ENCODE measurements at places on chromosomes 4 and X.

GRCh38 chr4:103091601-103092223 is 7.9 kb downstream of the BDH2 start:
- DNase-seq = no peak

DNA sequence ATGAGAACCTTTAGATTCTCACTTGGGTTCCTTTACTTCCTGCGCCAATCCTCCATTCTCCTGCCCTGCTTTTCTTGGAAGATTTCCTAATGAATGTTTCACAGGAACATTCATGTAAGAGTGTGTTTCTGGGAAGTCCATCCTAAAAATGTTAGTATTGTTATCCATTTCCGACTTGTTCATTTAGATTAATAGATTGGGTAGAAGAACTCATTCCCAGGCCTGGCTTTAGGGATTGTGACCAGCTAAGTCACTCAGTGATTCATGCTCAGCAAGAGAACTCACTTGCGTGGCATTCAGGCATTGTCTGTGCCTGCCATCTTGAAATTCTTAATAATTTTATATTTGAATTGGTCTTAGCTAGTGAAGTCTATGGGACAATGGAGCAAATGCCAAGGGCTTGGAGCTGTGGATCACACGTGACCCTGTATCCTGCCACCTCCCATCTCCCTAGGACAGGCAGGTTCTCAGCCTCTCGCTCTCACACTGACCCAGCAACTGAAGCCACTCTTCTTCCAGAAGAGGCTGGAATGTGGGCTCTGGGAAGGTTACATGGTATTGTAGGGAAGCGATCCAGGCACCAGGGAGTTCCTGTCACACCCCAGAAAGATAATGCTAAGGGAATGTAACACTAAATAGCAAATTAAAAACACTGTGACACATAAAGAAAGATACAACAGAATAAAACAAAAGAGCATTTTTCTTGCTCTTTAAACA is 562.1 kb downstream of the TMA16 start:
- no peak for DNase-seq

DNA sequence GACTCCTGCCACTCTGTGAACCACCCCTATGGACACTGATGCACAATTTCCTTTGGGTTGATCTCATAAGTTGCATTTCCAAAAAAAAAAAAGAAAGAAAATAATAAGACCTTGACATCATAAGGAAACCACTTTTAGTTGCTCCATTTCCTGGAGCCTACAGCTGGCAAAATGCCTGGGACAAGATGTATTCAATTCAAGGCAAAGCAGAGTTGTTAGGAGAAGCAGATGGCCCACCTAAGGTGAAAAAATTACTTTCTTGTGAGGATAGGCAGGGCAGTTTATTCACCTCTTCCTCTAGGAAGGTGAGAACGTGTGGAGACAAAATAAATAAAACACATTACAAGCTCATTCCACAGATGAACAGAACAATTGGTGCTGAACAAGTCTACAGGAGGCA is 14.1 kb upstream of the SCRG1 start:
- DNase-seq = no peak

DNA sequence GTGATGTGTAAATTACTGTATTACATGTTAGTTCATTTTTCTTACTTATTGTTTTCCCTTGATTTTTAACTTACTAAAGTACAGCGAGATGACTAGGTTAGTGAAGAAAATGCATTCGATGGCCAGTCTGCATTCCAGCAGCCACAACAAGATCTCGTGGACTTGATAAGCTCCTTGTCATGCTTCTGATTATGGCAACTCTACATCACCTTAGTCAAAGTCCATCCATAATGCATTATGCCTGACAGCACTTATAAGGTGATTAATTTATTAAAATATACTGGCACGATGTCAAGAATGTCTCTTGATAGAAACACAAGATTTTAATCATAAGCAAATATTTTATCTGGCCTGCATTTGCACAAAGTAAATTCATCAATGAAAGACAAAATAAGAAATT is 109.9 kb upstream of the NAP1L5 start:
- DNase-seq = no peak

GRCh38 chrX:65811558-65812228 is 144.2 kb downstream of the MSN start:
- DNase-seq = no peak

GRCh38 chrX:135345107-135345589 is 35.9 kb downstream of the ETDC start:
- DNase-seq = no peak

DNA sequence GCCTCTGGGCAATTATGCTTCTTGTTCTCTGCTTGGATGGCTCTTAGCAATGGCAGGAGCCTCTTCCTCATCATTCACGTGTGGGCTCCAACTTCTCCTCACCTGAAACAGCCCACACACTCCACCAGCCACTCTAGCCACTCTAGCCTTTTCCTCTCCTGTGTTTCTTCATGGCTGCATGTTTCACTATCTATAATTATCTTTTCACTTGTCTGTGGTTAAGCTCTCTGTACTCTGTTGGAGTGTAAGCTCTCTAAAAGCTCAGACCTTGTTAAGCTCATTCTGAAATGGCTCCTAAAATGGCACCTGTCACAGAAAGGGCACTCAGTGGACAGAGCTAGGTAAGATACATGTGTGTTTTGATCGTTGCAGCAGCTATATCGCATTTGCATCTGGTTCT is 80.0 kb downstream of the SH3KBP1 start:
- no peak for DNase-seq

DNA sequence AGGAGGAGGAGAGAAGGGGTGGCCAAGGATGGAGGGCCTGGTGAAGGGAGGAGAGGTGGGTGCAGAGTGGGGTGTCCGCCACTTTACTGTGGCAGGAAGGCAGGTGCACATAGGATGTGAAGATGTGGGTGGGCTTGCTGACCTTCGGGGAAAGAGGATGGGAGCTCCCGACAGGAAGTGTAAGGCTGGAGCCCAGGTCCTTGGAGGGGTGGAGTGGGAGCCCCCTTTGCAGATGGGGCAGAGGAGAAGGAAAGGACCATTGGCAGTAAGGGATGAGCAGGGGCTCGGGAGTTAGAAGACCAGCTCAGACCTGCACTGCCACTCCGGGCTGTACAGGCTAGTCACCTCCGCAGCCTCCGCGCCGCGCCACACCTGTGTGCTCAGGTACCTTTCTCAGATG is 89.5 kb downstream of the EVC start:
- no peak for DNase-seq

GRCh38 chrX:117327373-117327772 is 789.2 kb downstream of the KLHL13 start:
- no peak for DNase-seq

GRCh38 chrX:70257423-70258288 is 2.3 kb downstream of the P2RY4 start:
- DNase-seq = no peak

GRCh38 chr4:83251447-83251830 is 33.2 kb downstream of the COQ2 start:
- DNase-seq = no peak

GRCh38 chr4:76626686-76627465 is 191.8 kb downstream of the SHROOM3 start:
- DNase-seq = no peak

DNA sequence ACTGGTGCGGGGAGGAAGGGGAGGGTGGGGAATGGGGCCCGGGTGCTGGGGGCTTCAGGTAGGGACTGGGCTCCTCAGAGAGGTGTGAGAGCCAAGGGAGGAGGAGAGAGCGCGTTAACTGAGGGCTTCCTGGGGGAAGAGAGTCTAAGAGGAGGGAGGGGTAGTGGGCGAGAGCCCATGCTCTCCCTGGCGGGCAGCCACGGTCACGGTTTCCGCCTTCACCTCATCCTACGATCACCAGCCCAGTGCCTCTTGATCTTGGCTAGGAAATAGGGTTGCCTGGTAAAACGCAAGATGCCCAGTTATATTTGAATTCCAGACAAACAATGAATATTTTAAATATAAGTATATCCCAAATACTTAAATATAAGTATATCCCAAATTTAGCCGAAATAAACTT is 60.8 kb upstream of the GRPEL1 start:
- no peak for DNase-seq

- DNase-seq = no peak
Observed at GRCh38 chrX:46653482-46653881, 79.9 kb downstream of the CHST7 start.

DNA sequence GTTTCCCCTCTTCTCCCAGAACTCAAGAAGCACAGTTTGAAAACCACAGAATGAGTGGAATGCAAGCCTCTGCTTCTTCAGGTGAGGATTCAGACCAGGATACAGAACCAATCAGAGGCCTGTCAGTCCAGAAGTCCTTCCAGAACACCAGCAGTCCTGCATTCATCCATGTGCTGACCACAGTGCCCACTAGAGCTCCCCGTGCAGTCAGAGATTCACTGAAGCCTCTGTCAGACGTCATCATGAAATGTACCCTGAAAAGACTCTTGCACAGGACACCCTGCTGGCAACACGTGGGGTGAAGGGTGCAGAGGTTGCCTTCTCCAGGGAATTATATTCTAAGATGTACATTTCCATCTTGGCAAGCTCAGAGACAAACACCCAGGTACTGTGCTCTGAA is 75.9 kb upstream of the LSM6 start:
- DNase-seq = no peak

GRCh38 chr4:79584902-79585301 is 176.9 kb upstream of the GK2 start:
- no peak for DNase-seq

GRCh38 chr4:90330546-90330945 is 203.4 kb downstream of the CCSER1 start:
- no peak for DNase-seq

All from vagina (tissue), 2 donors.